Stimulated activated CD8-positive, alpha-beta memory T cell treated with anti-CD3 and anti-CD28 coated beads, Interleukin-4, amount 100 ng/mL, for 1 hour (primary cell): ENCODE measurements at places on chromosomes 2 and 18.

DNA sequence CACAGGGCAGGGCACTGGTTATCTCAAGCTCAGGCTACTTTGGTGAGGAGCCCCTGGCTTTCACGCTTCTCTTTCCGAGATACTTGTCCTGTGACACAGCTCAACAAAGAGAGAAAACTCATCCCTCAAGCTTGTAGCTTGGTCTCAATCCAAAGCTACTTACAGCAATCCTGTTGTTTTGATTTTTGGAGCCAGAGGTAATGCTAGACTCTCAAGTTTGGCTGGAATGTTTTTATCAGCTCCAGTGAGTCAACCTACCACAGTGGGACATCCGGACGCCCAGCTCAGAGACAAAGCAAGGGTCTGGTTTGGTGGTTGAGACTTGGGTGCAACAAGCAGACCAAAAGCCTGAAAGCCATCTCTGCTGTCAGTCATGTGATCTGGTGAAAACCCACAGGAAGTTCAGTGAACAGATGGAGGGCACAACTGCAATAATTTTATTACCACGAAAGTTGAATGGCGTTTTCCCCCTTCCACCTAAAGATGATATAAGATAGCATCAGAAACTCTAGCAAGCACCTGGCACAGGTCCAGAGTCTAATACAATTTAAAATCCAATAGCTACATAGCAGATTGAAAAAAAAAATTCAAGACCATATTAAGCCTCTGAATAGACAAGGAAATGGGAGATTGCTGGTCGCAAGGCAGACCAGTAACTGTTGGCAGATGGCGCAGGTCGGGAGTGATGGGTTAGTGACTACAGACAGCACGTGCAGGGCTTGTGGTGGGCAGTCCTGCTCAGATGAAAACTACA is 102.3 kb upstream of the SMAD7 start:
- DNase-seq: peak; percentile 25

- no peak for DNase-seq
These were observed 45.2 kb upstream of the NFU1 start for GRCh38 chr2:69482471-69482870.

GRCh38 chr2:158893026-158893425 is 75.4 kb upstream of the TANC1 start:
- DNase-seq: no peak

- DNase-seq: no peak
These were observed 89.8 kb upstream of the ITGB6 start for GRCh38 chr2:160289831-160290230.

DNA sequence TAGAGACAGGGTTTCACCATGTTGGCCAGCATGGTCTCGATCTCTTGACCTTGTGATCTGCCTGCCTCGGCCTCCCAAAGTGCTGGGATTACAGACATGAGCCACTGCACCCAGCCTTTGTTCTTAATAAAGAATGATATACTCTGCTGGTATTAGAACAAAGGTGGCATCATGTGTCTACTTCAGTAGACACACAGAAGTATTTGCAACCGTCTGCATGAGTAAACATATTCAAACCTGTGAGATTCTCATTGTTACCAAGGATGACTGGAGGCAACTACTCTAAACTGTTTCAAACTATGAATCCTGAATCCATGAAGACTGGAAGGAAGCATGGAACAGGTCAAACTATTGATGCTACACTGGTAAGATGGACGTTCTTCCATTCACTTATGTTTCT is 32.1 kb downstream of the MBD2 start:
- no peak for DNase-seq

DNA sequence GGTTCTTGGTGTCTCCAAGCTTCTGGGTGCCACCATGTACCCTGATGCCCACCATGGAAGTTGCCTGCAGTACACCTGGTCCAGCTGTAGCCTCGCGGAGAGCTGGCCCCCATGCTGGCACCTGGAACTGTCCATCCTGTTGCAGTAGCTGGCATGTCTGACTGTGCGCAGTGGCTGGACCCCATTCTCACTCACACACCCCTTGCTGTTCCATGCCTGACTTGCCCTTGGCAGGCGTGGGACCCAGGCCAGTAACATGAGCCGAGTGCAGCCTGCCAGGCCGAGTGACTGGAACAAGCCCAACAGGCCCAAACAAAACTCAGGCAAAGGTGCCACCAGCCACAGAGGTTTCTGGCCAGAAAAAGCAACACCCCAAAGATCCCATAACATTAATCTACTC is 73.8 kb downstream of the NEURL3 start:
- no peak for DNase-seq

DNA sequence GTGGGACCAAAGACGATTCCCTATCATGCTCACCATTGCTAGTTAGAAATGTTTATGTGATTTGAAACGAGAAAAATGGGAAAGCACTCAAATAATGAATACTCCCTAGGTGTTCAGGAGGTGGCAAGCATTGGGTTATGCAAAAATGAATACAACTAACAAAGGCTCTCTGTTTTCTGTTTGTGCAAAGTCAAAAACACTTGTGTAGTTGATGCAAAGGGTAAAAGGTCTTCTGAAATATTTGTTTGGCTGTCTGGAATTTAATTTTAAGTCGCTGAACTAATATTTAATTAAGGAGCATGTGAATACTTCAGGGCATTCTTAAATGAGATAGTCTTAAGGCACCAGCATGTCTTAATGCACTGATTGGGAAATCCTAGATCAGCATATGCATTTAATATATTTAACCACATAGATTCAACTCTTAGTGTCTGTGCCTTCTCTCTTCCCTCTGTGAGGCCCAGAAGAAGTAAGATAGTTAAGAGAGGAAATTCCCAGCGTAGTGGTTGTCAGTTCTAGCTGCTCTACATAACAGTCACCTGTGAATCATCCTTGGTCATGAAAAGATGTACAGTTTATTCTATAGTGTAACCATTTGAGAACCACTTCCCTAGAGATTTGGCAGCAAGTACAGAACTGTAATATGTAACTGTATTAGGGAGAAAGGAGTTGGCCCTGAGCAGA is 111.9 kb downstream of the EPC2 start:
- DNase-seq: no peak

GRCh38 chr2:24493713-24494112 is 2.7 kb downstream of the NCOA1 start:
- DNase-seq: no peak

DNA sequence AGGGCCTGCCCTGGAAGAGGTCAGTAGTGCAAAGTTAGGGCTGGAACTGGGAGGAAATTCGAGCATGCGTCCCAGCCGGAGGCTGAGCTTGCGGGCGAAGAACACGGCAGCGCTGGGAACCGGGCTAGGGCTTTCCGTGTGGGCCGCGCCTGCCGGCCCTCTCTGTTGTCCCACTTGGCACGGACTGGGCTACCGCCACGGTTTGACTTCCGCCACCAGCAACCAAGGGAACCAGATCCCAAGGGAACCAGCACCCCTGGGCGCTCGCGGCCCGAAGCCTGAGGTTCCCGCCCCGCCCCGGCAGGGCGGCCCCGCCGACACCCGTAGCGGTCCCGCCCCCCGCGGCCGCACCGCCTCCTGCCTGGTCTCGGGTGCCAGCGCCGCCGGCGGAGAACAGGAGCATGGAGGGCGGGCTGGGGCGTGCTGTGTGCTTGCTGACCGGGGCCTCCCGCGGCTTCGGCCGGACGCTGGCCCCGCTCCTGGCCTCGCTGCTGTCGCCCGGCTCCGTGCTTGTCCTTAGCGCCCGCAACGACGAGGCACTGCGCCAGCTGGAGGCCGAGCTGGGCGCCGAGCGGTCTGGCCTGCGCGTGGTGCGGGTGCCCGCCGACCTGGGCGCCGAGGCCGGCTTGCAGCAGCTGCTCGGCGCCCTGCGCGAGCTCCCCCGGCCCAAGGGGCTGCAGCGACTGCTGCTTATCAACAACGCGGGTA is at the start of gene SPR:
Gene SPR (plus strand): TSS at position 377 of the 708 bp plus-strand sequence. CDS start 25 bp downstream, at position 402.
- no peak for DNase-seq

DNA sequence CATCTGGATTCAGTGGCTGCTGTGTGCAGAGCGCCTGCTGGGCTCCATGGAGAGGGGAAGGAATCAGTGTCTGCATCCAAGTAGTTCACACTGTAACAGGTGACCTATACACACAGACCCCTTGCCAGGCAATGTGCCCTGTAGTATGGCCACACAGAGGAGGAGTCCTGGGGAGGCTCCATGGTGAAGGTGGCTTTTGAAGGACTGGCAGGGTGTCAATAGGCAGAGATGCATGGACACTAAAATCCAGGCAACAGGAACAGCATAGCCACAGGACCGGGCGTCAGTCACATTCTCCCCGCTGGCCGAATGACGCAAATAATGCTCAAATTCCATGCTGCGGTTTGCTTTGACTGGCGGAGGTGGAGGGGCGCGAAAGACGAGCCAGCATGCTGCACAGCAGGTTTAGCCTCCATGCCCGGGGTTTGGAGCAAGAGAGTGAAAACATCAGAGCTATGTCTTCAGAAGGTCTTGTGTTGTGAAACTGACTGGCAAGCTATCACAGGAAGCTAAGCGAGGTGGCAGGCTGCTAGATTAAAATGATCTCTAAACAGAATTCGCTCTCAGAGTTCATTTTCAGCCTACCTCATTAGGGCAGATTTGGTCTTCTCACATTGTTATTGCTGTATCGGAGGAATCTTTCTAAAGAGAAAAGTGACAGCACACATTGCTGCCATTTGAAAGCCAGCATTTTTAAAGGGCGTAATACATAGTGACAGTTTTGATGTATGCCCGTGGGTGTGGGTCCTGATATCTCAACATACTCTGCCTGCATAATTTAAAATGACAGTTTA is 1.2 kb upstream of the CHMP1B start:
- DNase-seq: peak; percentile 20

- DNase-seq: no peak
These were observed 65.7 kb upstream of the RTN4 start for GRCh38 chr2:55115761-55116597.

GRCh38 chr2:129880309-129880708 is 99.2 kb upstream of the RAB6C start:
- DNase-seq: no peak

DNA sequence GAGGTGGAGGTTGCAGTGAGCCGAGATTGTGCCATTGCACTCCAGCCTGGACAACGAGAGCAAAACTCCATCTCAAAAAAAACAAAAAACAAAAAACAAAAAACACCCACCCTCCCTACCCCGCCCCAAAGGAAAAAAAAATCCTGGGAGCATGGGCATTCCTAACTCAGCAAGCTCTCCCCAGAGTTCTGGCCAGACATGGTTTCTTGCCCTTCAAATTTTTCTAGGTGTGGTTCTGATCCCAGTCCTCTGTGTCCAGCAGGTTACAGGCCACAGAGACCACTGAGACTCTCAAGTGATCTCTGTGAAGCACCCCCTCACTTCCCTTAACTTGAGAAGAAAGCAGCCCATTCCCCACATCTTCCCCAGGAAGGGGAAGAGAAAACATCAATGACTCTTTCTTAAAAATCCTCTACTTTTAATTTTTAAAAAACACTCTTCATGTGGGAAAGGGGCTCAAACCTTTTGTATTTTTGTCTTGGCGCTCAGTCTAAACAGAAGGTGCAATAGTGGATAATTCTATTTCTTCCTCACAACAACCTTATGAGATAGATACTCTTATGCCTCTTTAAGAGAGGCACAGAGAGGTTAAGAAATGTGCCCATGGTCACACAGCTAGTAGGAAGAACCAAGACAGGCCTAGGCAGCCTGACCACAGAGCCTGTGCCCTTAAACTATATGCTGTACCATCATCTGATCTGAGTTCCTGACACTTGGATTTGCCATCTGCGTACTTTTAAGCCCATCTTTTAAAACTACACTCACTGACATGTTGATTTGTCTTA is 6.9 kb upstream of the KCNE4 start:
- DNase-seq: no peak

DNA sequence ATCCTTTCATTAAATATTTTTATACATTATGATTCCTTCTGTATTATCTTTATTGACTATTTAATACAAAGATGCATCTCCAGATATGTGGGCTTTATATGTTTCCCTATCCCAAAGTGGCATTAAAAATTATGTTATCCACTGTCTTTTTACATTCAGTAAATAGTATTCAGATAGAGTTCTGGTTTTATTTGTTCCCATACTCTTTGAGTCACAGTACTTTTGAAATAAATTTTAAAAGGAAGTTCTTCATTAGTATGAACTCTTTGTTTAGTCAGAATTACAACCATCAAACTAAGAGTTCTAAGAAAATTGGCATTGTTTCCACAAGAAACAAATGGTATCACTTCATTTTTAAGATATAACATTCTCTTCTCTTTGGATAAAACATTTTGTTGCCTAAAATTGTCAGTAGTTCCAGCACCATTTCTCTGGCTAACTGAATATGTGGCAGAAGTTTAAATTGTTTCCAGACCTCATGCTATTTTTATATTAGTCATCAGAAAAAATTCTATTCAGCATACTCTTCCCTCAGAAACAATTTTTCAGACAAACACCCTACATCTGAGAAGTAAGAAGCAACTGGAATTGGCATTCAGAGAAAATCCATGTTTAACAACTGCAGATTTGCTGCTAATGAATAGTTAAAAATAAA is 88.5 kb upstream of the COL5A2 start:
- DNase-seq: no peak
